Stomach (tissue), 19 donors: ENCODE measurements at places on chromosomes 11 and 22.
A peak's percentile ranks its signal among the peaks of the same experiment; 100 is the strongest.

- DNase-seq = no peak
Measured at GRCh38 chr22:49792107-49792506, 35.6 kb downstream of the BRD1 start.

DNA sequence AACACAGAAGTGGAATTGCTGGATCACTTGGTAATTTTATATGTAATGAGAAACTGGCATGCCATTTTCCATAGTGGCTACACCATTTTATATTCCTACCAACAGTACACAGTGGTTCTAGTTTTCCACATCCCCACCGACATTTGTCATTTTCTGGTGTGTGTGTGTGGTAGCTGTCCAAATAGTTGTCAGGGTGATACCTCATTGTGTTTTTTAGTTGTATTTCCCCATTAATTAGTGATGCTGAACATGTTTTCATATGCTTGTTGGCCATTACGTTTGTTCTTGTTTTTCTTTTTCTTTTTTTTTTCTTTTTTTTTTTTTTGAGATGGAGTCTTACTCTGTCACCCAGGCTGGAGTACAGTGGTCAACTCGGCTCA lies 12.2 kb downstream of the NEU3 start:
- DNase-seq = no peak

DNA sequence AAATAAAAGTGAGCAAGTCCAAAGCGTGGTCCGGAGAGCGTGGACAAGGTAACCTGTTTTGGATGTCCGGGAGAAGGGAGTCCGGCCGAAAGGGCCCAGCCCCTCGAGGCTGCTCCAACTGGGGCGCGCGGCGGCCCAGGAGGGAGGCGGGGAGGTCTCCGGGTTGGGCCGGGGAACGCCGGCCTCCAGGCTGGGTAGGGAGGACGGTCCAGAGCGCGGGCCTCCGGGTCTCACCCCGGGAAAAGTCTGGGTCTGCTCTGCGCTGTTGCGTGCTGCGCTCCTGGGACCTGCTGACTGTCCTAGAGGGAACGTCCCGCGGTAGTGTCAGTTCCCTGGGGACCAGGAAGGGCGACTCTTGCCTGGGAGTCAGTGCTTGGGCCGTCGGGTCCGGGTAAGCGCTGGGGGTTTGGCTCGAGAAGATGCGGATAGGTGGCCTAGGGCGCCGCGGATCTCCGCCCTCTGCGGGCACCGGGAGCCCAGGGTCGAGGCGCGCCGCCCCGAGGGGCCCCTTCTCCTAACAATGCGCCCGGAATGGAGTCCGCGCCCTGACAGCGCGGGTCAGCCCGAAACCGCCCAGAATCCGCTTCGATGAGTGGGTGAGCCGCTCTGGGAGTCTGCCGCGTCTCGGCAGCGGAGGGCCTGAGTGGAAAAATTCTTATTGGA lies 988 bp upstream of the FLI1 start:
- DNase-seq = peak; percentile 49

GRCh38 chr11:11586465-11586864 lies 35.3 kb downstream of the GALNT18 start:
- no peak for DNase-seq

DNA sequence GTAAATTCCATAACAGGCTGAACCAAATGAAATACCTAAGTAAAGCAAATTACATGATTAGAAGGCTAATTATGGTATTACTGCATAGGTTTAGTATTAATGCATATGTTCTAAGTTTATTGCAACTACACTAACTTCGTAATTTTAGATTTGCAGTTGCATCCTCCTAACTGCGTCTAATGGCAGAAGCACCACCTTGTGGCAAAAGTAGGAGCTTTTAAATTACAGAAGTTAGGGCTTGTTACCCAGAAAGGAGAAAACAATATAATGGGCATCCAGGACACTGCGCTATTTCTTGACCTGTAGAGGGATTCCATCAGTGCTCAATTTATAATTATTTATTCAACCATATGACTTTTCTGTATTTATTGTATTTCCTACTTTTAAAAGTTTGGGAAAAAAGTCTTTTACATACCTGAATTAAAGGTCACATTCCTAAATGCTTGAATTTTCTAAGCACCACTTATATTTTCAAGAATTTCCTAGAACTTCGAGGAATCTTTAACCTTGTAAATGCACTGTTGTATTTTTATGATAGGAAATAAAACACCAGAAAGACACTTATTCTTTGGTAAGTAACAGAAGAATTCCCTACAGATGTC lies 16.3 kb upstream of the GPR83 start:
- DNase-seq = no peak
